ENCODE measurements at places on chromosomes 1 and 21. TPM values are rescaled to one million over a fixed set of nuclear protein-coding genes. Genes with fewer than 3 reads are reported as not detected.

GRCh38 chr21:44847261-44848056, 26.0 kb downstream of the PTTG1IP start:
- ATAC-seq, result peak; percentile 2

DNA sequence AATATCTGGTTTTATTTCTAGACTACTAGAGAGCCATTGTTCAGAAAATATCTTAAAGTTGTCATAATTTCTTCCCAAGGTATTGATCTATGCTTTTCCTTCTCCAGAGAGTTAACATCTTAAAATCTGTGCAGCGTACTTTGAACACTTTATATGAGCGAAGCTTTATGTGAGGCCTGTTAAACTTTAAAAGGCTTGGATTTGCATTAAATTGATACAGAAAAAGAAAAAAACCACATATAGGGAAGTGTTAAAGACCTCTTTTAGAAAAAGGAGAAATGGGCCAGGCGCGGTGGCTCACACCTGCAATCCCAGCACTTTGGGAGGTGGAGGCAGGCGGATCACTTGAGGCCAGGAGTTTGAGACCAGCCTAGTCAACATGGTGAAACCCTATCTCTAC, 59.2 kb upstream of the MORC3 start:
- ATAC-seq, result no peak

DNA sequence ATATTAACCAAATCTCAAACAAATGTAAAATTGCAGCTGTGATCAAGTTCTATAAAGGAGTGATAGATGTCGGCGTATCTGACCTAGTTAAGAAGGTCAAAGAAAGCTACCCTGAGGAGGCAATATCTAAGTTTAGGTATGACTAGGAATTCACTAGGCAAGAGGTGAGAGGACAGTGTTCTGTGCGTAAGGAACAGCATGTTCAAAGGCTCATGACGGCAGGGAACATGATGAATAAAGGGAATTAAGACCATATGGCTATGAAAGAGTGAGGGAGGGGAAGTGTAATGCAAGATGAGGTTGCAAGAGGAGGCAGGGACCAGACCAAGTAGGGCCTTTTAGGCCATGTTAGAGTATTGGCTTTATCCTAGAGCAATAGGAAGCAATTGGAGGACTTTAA, 8.6 kb downstream of the LIX1L start:
- no peak for ATAC-seq

DNA sequence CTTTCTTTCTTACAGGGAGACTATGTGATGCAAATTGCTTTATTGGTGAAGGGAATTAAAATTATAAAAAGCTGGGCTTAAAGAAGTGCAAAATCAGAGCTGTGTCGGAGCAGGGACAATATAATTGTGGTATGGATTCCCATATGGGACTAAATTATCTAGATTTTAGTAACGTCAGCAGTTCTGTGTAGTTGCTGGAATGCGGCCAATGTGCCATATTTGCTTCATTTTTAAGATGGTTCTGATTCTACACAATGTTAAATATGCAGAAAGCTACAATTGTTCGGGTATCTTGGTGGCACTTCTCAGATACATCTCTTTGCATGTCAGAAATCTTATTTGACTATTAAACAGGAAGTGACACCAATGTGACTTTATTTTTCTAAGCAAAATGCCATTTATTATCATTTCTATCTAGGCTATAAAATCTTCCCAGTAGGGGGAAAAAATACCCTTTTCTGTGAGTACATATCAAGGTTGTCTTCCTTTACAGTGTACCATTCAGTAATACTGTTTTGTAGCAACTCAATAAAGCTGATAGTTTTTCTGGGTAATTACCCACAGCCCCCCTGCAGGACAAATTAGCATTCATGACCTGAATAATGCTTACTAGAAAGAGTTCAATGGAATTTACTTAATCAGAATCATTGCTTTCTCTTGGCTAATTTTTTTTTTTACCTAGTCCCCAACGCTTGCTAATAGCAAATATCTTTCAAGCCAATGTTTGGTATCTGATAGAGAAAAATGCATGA, 288.3 kb upstream of the ADGRL2 start:
- ATAC-seq, result no peak

- peak; percentile 44 for ATAC-seq
These were observed 46.8 kb upstream of the PPM1J start for GRCh38 chr1:112761714-112762480.

- ATAC-seq, result no peak
These were observed 51.0 kb downstream of the LAMC2 start for GRCh38 chr1:183237046-183237445.

- ATAC-seq, result peak; percentile 87
These were observed 60.6 kb upstream of the ETV3 start for GRCh38 chr1:157198619-157199420.

- no peak for ATAC-seq
These were observed 203.5 kb upstream of the NEGR1 start for GRCh38 chr1:72485801-72486200.

DNA sequence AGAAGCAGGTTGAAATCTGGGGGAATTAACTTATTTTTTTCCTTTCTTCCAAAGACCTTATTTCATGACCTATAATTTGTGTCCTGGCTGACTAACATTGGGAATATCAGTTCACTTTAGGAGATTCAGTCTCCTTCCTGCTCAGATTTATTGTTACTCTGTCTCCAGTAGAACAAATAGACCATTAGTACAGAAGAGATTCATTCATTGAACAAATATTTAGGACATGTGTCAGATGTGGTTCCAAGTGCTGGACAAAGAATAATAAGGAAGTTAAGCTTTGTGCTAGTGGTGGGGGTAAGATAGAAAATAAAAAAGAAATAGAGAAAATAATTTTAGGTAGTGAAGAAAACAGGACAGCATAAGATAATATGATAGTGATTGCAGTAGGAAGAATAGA, 20.3 kb downstream of the ZMYM4 start:
- no peak for ATAC-seq

DNA sequence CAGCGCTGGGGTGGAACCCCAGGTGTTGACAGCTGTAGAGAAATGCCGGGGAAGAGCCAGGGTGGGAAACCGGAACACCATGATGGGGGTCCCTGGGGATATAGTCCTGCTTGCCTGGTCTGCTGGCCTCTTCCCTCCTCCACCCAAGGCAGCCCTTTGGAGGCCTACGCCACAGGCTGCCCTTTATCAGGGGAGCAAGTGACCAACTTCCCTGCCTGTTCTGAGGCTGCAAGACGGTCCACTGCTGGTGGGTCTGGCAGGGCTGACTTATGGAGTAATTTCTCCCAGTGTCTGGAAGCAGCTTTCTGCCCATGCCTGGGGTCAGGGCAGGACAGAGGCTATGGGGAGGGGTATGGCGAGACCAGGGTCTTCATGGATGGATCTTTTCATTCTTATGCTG, 50.8 kb upstream of the EDN2 start:
- ATAC-seq, result no peak

DNA sequence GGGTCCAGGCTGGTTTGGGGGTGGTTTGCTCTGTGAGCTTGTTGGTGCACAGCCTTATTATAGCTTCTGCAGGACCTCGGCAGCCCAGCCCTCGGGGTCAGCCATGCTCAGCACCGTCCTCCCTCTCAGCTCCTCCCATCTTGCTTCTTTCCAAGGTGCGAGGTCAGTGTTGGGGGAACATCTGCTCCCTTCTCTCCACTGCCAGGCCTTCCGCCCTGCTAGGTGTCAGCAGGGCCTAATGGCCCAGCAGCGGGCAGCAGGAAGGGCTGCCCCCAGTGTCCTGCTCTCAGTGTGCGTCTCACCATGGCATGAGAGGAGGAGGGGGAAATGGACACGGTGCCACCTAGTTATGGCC, 36.5 kb upstream of the LRRC3 start:
- no peak for ATAC-seq

The ICOSLG gene
- 2.6 TPM for total RNA-seq

The FMO1 gene
- total RNA-seq, result 1.8 TPM

The CD164L2 gene
- total RNA-seq, result 12.2 TPM

The RSRP1 gene
- total RNA-seq, result 38.1 TPM

The TMEM39B gene
- total RNA-seq, result 10.5 TPM

The SHISAL2A gene
- total RNA-seq, result 0.36 TPM

The GPA33 gene
- not detected for total RNA-seq
